ENCODE measurements at places on chromosomes 7 and 10. TPM values are rescaled to one million over a fixed set of nuclear protein-coding genes. Genes with fewer than 3 reads are reported as not detected.

The GCK gene
- 0.53 TPM for total RNA-seq

The EPHA1 gene
- total RNA-seq: 2.4 TPM

The LDB3 gene
- total RNA-seq: 0.09 TPM

The CRYGN gene
- total RNA-seq: not detected

The CALD1 gene
- total RNA-seq: 8.5 TPM

The RET gene
- total RNA-seq: 0.32 TPM

The AGMO gene
- total RNA-seq: not detected

The IGFBP1 gene
- not detected for total RNA-seq

DNA sequence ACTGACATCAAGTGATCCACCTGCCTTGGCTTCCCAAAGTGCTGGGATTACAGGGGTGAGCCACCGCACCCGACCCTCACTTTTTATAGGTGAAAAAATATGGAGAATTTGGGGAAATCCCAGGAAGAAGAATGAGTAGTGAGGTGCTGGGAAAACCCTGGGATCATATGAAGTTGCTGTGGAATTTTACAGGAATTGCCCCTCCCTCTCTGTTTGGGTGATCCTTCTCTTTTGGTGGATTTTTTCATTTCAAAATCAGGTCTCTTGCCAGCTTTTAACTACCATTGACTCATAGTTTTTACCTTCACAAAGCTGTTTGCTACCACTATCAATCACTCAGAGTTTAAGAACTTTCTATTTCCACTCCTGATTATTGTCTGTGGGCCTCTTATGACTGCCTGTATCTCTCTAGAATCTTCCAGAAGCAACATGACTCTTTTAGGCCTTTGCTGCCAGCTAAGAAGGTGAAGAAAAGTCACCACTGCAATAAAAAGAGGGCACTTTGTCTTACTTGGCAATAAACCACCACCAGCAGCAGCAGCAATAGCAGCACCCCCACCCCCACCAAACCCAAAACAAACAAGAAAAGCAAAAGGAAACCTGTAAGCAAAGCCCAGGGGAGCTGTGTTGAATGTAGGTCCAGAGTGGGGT is 4.0 kb upstream of the GIMAP8 start:
- DNase-seq: peak; percentile 49

- DNase-seq: no peak
These were observed 44.3 kb downstream of the INSYN2A start for GRCh38 chr10:127151981-127152699.

DNA sequence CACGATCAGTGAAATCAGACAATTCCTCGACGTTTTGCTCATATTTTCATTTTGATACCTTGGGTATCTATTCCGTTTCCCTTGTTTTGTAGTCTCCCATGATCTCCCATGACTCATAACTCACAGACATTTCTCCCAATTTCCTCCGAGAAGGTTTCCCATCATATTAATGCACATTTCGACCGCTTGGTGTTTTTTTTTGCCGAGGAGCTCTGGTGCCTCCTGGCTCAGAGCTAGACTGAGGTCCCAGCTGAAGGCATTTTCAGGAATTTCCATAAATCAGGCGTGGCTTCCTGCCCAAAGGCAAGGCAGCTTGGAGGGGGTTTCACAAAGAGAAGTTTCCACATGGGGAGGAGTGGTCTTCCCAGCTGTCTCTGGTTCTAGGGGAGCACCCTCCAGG is 148.2 kb upstream of the TNS3 start:
- no peak for DNase-seq

- DNase-seq: peak; percentile 32
These were observed 248.8 kb upstream of the PTN start for GRCh38 chr7:137592232-137592896.

GRCh38 chr7:123661765-123662164 is 6.1 kb downstream of the LMOD2 start:
- no peak for DNase-seq

DNA sequence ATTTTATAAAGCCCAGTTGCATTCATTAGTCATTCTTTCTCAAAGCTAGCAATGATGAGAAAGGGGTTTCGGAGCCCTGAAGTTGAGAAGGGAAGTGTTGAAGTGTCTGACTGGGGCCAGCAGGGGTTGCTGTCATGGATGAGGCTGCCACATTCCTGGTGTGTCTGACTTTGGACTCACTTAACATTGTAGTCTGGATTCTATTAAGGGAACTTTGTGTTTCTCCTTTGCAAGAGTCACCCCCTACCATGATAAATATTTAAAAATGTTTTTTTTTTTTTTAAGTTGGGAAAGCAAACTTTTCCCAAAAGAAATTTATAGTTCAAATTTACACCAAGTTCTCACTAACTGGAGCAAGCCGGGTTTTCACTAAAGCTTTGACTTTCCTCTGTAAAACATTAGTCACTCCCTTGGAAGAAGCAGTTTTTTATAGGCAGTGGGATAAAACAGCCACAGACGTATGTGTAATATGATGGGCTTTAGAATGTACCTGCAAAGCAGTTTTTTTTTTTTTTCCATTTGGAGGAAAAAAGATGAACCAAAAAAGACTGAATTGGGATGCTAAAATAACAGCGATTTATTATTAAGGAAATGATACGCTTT is 243.6 kb downstream of the TWIST1 start:
- no peak for DNase-seq

GRCh38 chr10:103814105-103814504 is 41.3 kb downstream of the SH3PXD2A start:
- no peak for DNase-seq

DNA sequence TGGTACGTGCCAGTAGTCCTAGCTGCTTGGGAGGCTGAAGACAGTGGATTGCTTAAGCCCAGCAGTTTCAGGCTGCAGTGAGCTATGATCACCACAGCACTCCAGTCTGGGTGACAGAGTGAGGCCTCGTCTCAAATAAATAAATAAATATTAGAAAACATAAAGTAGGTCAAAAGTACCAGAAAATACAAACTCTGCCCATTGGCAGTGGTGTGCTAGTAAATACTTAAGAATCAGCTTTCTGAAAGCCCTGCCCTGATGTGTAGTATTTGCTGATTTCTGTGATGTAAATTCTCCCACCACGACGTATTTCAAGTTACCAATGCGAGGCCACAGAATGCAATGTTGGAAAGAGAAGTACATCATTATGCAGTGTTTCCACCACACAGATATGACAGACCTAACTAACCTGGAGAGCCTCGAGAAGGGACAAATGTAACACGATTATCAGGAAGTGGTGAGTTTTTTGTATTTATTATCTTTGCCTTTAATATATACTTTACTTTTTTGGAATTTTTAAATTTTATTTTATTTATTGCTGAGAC is 11.8 kb upstream of the MAP3K8 start:
- DNase-seq: no peak

DNA sequence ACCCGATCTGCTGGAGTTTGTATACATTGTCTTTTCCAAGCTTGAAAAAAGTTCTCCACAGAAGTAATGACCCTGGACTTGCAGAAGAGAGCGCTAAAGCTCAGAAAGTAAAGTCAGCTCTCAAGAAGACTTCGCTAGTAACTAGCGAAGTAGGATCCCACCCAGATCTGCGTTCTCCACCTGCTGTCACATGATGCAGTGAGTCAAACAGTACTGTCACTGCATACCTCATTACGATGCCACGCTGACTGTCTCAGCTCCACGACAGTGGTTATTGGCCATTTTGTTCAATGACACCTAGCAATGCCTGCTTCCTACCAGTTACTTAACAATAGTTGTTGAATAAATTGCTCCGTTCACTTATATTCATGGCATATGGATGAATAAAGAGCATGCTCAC is 29.7 kb upstream of the SEC61G start:
- DNase-seq: peak; percentile 68

- DNase-seq: no peak
These were observed 277.9 kb downstream of the HPSE2 start for GRCh38 chr10:98957801-98958200.

GRCh38 chr10:63409465-63410027 is 56.2 kb downstream of the JMJD1C start:
- DNase-seq: no peak
